Left lung (tissue), 14 donors: ENCODE measurements at places on chromosomes 11 and 22. TPM values are rescaled to one million over a fixed set of nuclear protein-coding genes. Genes with fewer than 3 reads are reported as not detected.
A peak's percentile ranks its signal among the peaks of the same experiment; 100 is the strongest.

DNA sequence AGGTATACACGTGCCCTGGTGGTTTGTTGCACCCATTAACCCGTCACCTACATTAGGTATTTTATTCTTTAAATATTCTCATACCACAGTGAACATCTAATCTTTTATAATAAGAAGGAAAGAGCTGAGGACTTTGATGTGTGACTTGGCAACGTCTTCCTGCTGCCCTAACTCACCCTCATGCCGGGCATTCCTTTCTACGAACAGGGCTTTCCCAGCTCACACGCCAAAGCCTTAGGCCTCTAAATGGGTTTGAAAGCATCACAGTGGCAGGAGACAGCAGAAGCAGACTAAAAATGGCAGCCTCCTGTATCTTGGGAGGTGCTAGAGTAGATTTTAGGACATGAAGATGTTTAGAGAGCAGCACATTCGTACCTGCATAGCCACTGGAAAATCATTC, 52.6 kb downstream of the CLTCL1 start:
- DNase-seq: no peak
- H3K4me3 ChIP-seq: no peak overlapping the region
- no peaks in the 10 kb centered on the region for H3K27me3 ChIP-seq
- no peaks in the 10 kb centered on the region for H3K4me1 ChIP-seq

DNA sequence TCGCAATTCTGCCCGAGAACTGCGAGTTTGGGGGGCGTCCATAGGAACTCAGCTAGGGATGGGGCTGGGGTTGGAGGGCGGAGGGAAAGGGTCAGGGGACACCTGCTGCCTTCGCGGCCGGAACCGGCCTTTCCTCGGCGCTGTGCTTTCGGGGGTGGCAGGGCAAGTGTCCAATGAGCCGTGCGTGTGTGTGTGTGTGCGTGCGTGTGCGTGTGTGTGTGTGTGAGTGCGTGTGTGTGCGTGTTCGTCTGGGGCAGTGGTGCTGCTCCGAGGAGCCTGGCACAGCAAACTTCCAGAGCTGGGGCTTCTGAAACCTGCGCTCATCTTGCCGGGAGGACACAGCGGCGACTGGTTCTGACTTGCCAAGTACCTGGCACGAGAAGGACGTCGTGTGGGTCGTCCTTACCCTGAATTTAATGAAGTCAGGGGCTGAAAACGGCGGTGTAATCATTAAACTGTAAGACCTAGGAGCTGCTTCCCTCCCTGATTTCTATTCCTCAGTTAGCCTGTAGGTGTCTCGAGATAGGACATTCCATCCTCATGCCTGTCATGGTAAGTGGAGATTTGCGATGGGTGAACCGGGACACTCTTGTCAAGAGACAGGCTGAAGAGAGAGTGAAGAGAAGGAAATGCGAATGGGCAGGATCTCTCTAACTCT, 27.0 kb upstream of the AMOTL1 start:
- peak overlapping the region; percentile 47 for H3K4me3 ChIP-seq
- no peaks in the 10 kb centered on the region for H3K36me3 ChIP-seq
- H3K4me1 ChIP-seq: no peaks in the 10 kb centered on the region

Gene OR10A6
- not detected for total RNA-seq

- DNase-seq: no peak
- H3K36me3 ChIP-seq: no peaks in the 10 kb centered on the region
- no peak overlapping the region for H3K27ac ChIP-seq
- H3K27me3 ChIP-seq: no peaks in the 10 kb centered on the region
- H3K4me3 ChIP-seq: no peak overlapping the region
These were observed 21.1 kb upstream of the LRRC55 start for GRCh38 chr11:57160665-57161064.

Gene BLID
- 0.55 TPM for total RNA-seq

Gene TMEM121B
- 0.41 TPM for total RNA-seq

Gene VWA5A
- 33.7 TPM for total RNA-seq

- H3K27me3 ChIP-seq: no peaks in the 10 kb centered on the region
- H3K36me3 ChIP-seq: no peaks in the 10 kb centered on the region
- peaks cover 43% of the 10 kb centered on the region for H3K4me1 ChIP-seq
- peak; percentile 91 for DNase-seq
- no peak overlapping the region for H3K27ac ChIP-seq
- H3K4me3 ChIP-seq: peak overlapping the region; percentile 64
These were observed 2.0 kb downstream of the CREB3L1 start for GRCh38 chr11:46279126-46280099.

Gene FDXACB1
- total RNA-seq: 1.7 TPM

GRCh38 chr11:125157953-125158680, 6.4 kb upstream of the PKNOX2 start:
- no peak overlapping the region for H3K27ac ChIP-seq
- H3K36me3 ChIP-seq: no peaks in the 10 kb centered on the region
- no peak for DNase-seq
- H3K4me1 ChIP-seq: no peaks in the 10 kb centered on the region
- no peak overlapping the region for H3K4me3 ChIP-seq

Gene NLRP10
- not detected for total RNA-seq

DNA sequence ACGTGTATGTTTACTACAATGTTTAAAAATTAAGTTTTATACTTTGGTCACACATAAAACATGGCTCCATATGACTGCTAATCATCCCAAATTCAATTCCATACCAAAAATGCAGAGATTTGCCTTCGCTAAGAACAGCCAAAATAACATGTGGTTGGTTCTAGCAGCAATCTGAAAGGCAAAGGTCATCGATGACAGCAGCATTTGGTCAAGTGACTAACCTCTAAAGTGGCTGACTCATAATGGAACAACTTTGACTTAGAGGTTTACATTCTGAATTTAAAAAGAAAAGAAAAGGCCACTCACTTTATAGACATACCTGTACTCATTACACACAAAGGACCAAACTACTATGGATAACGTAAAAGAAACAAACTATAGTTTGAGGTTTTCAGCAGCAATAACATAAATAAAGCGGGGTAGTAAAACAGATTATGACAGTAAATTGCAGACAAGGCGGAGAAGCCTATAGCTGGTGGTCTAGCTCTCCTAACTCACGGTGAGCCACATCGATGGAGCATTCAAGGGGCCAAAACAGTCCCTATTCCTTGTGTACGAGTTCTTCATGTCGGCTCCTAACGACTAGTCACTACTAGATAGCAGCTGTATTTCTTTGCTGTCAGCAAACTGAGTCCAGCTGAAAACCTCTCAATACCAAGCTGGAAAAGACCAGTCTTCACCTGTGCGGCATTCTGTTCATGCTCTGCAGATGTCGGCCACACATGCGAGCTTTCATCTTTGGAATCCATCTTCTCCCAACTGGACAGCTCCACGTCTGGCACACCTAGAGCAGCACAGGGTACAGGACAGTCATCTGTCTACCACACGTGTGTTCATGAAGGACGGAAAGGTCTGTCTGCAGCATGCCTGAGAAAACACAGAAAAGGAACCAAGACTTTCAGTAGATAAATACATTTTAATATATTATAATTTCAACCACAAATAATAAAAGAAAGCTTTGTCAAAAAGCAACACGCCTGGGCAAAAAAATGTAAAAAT, 42.1 kb downstream of the PRDM10 start:
- no peaks in the 10 kb centered on the region for H3K27me3 ChIP-seq
- H3K27ac ChIP-seq: no peak overlapping the region
- peaks cover 23% of the 10 kb centered on the region for H3K36me3 ChIP-seq
- no peaks in the 10 kb centered on the region for H3K4me1 ChIP-seq
- no peak for DNase-seq

Gene PGA5
- total RNA-seq: not detected

DNA sequence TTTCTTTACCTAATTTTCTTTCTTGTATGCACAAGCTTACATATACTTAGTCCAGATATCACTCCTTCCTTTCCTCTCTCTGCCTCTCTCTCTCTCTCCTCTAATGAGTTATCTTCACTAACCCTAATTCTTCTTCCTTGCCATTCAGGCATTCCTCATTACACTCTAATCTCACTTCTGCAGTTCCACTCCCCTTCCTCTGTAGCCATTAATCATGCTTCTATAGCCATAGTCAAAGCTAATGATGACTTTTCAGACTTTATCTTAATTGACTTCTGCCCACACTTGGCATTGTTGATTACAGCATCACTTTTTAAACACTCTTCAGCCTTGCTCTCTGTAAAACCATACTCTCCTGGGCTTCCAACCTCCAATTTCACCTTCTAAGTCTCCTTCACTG, 35.3 kb upstream of the SC5D start:
- no peak overlapping the region for H3K27ac ChIP-seq
- no peak overlapping the region for H3K4me3 ChIP-seq
- H3K27me3 ChIP-seq: no peaks in the 10 kb centered on the region
- H3K36me3 ChIP-seq: no peaks in the 10 kb centered on the region
- H3K4me1 ChIP-seq: no peaks in the 10 kb centered on the region

- no peak overlapping the region for H3K27ac ChIP-seq
- DNase-seq: peak; percentile 68
- H3K27me3 ChIP-seq: no peaks in the 10 kb centered on the region
- no peak overlapping the region for H3K4me3 ChIP-seq
These were observed 111.0 kb upstream of the ARHGAP42 start for GRCh38 chr11:100575860-100576717.

DNA sequence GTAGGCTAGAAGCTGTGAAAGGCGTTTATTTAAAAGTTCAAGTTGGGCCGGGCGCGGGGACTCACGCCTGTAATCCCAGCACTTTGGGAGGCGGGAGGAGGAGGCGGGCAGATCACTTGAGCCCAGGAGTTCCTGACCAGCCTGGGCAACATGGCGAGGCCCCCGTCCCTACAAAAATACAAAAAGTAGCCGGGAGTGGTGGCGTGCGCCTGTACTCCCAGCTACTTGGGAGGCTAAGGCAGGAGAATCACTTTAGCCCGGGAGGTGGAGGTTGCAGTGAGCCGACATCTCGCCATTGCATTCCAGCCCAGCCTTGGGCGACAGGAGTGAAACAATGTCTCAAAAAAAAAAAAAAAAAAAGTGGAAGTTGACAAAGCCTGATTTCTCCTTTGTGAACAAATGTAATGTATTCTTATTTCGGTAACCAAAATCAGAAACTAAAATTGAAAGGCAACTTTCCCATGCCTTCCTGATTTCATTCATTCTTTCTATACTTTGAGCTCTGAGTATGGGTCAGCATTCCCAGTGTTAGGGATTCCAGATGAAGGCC, 825 bp downstream of the PTPMT1 start:
- peaks cover 5% of the 10 kb centered on the region for H3K4me1 ChIP-seq
- H3K27ac ChIP-seq: peak overlapping the region; percentile 72
- H3K36me3 ChIP-seq: peaks cover 18% of the 10 kb centered on the region
- H3K27me3 ChIP-seq: no peaks in the 10 kb centered on the region
- DNase-seq: no peak

Gene DSCAML1
- 0.39 TPM for total RNA-seq

- H3K27ac ChIP-seq: no peak overlapping the region
- DNase-seq: peak; percentile 51
- H3K27me3 ChIP-seq: no peaks in the 10 kb centered on the region
- H3K4me1 ChIP-seq: no peaks in the 10 kb centered on the region
- H3K4me3 ChIP-seq: no peak overlapping the region
- no peaks in the 10 kb centered on the region for H3K36me3 ChIP-seq
These were observed 1.4 kb downstream of the CCDC73 start for GRCh38 chr11:32792948-32793475.

- peaks cover 27% of the 10 kb centered on the region for H3K4me1 ChIP-seq
- H3K36me3 ChIP-seq: no peaks in the 10 kb centered on the region
- H3K27me3 ChIP-seq: no peaks in the 10 kb centered on the region
- peak overlapping the region; percentile 89 for H3K4me3 ChIP-seq
- H3K27ac ChIP-seq: peak overlapping the region; percentile 97
- peak; percentile 51 for DNase-seq
These were observed 700 bp upstream of the DEPDC5 start for GRCh38 chr22:31753005-31753633.

DNA sequence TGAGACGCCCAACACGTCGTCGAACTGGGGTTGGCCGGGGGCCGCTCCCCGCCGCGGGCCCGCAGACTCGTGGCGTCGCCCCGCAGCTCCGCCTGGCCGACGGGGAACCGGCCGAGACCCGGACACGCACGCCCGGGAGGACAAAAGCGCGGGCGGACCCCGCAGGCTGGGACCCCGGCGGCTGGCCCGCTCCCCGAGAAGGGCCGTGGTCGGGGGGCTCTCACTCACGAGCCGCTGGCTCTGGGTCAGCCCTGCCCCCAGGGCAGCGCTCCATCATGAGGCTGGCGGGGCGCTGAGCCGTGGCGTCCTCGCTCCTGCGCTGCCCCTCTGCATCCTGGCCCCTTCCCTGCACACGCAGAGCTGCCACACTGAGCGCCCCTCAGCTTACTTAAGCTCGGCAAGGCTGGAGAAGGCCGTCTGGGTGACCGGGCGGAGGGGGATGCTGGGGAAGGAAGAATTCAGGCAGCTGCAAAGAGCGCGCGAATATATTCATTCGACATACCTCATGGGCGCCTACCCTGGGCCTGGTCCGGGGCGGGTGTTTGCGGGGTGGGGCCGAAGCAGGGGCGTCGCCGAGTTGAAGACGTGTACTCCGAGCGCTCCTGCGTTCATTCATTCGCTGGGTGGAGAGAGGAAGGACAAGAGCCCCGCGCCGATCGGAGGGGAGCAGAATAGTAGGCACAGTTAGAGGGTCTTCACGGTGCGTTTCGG, 579 bp upstream of the CYB5R2 start:
- peaks cover 7% of the 10 kb centered on the region for H3K4me1 ChIP-seq
- no peaks in the 10 kb centered on the region for H3K36me3 ChIP-seq
- no peaks in the 10 kb centered on the region for H3K27me3 ChIP-seq
- H3K27ac ChIP-seq: no peak overlapping the region
- peak; percentile 79 for DNase-seq
